H9 (cell line): ENCODE measurements at places on chromosomes 7 and 10. TPM values are rescaled to one million over a fixed set of nuclear protein-coding genes. Genes with fewer than 3 reads are reported as not detected.

Gene PRSS37
- total RNA-seq = not detected in 2 replicates

Gene LRRC4
- total RNA-seq = 10.4 and 14.3 TPM in 2 replicates

- DNase-seq = no peak
- no peaks in the 10 kb centered on the region for H3K36me3 ChIP-seq
- H3K27me3 ChIP-seq = no peaks in the 10 kb centered on the region
- no peak overlapping the region for H3K4me3 ChIP-seq
Observed at GRCh38 chr10:35493196-35494118, 111.7 kb upstream of the GJD4 start.

DNA sequence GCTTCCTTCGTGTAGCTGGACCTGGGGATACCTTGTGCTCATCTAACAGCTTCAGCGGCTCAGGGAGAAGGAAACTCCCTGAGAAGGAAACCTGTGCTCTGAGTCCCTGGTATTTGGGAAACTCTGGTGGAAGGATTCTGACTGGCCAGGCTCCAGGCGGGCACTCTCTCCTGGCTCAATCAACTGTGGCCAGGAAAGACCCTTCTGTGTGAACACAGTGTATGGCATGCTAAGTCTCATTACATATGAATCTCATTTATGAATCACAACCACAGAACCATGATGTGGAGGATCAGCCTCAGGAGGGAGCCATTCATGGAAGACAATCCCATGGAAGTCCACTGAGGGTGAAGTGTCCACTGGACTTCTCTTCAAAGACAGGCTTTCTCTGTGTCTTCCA lies 20.9 kb downstream of the NPS start:
- H3K27me3 ChIP-seq = no peaks in the 10 kb centered on the region
- H3K36me3 ChIP-seq = no peaks in the 10 kb centered on the region
- no peak for DNase-seq
- H3K4me1 ChIP-seq = no peaks in the 10 kb centered on the region
- no peak overlapping the region for H3K27ac ChIP-seq
- no peak overlapping the region for H3K4me3 ChIP-seq

Gene HOXA13
- total RNA-seq = not detected in 2 replicates

DNA sequence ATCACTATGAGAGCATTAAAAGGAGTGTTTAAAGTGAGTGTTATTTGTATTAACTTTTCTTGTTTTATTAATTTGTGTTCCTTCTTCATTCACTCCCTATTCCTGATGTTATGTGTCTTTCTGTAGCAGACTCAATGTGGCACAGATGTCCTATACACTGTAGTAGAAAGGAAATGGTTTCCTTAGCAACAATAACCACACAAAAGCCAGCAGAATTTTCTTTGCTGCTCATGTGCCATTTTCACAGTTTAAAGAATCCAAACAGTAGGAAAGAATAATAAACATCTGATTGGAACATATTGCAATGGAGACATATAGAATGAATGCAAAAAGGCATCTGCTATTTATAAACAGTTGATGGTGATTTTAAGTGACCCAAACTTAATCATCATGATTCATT lies 763.6 kb downstream of the PHTF2 start:
- no peaks in the 10 kb centered on the region for H3K36me3 ChIP-seq
- no peaks in the 10 kb centered on the region for H3K27me3 ChIP-seq
- no peak overlapping the region for H3K27ac ChIP-seq
- DNase-seq = no peak

Gene CCL24
- total RNA-seq = not detected in 2 replicates
